NCI-H774 (cell line): ENCODE measurements at places on chromosomes 3 and 15.

DNA sequence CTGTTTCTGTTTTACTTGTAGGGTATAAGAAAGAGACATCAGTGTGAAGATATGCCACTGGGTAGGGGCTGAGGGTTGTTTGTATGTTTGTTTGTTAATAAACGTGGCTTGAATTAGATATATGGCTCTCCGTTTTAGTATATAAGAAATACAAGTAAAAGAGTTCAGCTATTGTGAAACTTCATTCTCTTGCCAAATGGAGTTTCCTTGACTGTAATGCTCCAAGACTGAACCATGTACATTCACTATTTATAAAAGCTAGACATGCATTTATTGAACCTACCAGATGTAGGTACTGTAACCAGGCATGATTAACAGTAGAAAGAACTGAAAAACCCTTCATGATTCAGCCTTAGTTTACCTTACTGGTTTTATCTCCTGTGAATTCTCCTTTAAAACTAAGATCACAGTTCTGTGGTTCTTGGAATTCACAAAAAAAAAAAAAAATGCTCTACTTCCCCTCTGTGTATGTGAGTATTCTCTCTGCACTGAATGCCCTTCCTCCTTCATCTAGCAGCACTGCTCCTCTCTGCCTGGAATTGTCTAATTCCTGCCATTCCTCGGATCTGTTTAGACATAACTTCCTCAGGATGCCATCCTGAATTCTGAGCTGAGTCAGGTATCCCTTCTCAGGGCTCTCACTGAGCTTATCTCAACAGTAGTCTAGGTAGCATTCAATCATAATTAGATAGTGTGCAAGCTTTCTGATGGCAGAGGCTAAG lies 504.4 kb downstream of the FHIT start:
- no peak for DNase-seq

- DNase-seq = no peak
Observed at GRCh38 chr15:88108477-88108876, 148.1 kb downstream of the NTRK3 start.

DNA sequence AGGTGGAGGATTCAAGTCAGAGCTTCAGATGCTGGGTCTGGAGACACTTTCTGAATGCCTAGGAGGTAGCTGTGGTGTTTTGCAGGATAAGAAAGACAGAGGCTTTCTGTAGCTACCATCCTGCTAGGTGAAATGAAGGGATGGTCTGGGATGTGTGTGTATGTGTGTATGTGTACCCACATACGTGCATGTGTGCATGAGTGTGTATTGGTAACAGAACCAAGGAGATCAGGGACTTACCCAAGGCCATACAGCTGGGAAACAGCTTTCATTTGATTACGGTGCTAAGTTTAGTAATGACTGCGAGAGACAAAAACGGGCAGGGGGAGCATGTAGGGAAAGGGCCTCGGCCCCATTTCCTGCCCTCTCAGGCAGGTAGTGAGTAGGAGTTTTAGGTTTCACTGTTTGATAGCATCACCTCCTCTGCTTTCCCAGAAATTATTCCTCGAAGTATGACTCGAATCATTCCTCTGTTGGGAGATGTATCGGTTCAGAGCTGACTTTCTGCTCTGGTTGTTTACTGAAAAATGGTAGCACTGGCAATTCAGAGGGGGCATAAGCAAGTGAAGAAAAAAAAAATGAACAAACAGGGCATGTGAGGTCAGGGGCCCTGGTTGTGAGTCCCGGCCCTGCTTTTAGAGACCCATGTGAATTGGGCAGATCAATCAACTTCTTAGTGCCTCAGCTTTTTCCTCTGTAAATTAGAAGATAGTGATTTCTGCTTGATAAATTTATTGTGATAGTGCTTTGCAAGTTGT lies 130.7 kb downstream of the LPP start:
- no peak for DNase-seq

GRCh38 chr3:18840535-18841137 lies 307.7 kb upstream of the KCNH8 start:
- no peak for DNase-seq

GRCh38 chr3:176491084-176491483 lies 706.2 kb downstream of the TBL1XR1 start:
- DNase-seq = no peak

GRCh38 chr3:187000711-187001151 lies 70.4 kb downstream of the ST6GAL1 start:
- no peak for DNase-seq
